ENCODE measurements at places on chromosomes 6 and 20.

- peak; percentile 57 for DNase-seq
These were observed 4.7 kb upstream of the MRGBP start for GRCh38 chr20:62791301-62792181.

DNA sequence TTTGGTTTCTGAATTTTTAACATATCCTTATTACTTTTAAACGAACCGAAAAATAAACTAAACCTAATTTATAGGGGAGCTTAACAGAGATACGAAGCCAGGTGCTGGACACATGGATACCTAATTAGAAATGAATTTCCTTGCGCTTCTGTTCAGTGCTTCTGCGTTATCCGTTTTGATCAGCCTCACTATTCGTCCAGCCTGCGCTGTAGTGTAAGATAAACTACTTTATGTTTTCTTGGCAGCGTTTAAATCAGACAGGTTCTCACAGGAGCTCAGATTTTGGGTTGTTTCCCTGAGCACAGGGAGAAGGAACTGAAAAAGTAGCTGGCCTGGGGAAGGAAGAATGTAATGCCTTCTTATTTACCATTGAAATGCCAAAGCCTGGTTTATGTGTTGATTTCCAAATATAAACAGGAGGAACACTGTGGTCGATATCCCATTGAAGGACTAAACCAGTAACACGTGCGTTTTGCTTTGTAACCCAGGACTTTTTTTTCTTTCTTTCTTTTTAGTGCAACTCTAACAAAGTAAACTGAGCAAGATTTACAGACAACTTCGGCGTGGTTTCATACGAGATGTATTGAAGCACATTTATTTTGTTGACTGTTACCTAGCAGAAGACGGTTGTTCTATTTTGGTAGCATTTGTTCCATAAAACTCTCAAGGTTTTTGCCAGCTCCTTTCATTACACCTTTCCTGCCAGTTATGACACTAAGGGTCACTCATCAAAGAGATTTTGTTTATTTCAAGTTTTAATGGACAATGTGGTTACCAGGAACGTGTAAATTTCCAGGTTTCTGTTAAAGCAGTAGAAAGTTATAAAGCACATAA, 214.8 kb upstream of the HEY2 start:
- no peak for DNase-seq

GRCh38 chr6:3159805-3160781, 2.7 kb upstream of the TUBB2A start:
- peak; percentile 60 for DNase-seq

DNA sequence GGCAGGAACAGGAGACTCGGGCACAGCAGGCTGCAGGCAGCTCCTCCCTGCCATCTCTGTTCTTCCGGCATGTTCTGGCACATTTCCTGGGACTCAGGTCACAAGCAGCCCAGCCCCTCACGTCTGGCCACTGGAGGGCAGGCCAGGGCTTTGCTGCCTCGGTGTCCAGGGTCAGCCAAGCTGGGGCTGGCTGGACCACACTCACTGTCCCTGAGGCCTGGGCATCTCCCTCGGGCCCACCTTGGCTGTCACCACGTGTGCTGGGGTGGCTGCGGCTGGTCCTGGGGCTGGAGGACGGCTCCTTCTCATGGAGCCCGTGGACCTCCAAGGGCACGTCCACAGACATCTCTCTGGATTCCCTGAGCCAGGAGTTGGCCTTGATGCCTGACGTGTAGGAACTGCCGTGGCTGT, 18.5 kb downstream of the FRMD1 start:
- DNase-seq, result no peak

- DNase-seq, result no peak
These were observed 236.8 kb upstream of the FKBP1C start for GRCh38 chr6:62974452-62974851.

GRCh38 chr6:130494729-130495128, 128.9 kb downstream of the TMEM200A start:
- no peak for DNase-seq

DNA sequence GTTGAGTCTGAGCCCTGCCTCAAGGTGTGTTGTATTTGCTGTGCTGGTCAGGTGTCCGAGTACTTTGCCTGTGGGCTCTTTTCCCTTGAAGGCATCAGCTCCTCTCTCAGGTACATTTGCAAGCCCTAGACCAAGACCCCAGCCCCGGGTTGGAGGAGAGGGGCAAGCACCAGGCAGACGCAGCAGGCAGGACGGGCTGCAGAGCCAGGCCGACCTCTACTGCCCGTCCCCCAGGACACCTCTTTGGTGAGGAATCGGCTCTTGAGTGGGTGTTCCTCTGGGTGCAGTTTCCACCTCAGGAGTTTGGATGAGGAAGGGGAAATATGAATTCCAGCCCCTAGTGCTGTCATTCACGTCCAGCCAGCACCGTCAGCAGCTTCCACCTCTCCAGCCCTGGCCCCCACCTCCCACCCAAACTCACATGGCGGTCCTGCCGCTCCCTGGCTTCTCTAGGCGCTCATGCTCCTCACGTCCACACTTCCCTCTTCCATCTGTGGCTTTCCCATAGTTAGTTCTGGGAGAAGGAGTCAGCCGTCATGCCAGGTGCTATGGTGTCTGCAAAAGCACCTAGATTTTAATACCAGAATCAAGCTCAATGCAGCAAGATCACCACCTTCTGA, 183.9 kb downstream of the DLL1 start:
- DNase-seq, result no peak

- DNase-seq, result no peak
These were observed 412 bp upstream of the TUBB1 start for GRCh38 chr20:59018817-59019216.

DNA sequence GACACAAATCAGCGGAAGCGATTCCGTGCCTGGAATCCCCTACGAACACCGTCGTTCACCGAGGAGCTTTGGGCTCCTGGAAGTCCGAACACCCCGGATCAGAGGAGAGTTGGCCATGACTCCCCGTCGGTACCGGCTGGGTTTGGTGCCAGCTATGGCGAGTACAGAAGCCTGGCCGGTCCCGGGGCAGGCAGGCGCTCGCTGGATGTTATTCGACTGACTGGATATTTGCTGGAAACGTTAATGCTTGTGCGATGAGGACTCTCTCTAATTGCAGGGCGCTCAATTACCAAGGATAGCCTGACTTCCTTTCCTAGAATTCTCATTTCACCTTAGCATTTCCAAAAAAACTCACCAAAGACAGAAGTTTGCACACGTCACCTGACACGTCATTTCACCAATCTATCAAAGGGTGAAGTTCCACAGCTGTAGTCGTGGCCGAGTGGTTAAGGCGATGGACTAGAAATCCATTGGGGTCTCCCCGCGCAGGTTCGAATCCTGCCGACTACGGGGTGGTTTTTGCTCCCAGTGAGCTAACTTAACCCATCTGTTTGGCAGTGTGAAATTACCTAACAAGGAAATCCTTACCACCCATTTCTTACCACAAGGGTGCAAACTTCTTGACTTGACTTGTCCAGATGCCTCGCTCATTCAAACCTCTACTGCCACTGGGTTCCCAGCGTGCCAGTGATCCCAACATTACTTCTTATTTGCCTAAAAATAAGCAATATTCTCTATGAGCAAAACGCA, 22.7 kb upstream of the ZNF184 start:
- DNase-seq, result peak; percentile 57

- DNase-seq, result no peak
These were observed 254.5 kb downstream of the TMEM242 start for GRCh38 chr6:157068691-157069324.

GRCh38 chr20:53080969-53081871, 109.1 kb downstream of the TSHZ2 start:
- DNase-seq, result peak; percentile 13

DNA sequence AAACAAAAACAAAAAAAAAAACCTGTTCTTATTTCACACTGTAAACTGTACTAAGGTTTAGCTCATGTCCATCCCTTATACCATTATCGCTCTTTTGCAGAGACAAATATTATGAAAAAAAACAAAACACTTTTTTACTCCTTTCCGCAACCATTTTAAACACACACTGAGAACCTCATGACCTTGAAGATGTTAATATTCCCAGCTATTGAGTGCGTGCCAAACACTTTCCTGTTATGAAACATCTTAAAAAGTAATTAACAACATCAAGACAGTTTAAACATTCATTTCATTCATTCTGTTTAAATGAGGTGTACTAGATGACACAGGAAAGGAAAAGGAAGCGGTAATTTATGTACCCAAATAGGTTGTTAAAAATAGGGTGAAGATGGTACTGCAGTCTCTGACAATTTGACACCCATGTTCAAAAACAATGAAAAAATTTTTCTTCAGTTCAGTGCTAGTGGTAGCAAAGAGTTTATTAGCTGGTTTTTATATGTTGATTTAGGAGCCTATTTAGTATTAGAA, 3.9 kb upstream of the ARHGAP18 start:
- no peak for DNase-seq

DNA sequence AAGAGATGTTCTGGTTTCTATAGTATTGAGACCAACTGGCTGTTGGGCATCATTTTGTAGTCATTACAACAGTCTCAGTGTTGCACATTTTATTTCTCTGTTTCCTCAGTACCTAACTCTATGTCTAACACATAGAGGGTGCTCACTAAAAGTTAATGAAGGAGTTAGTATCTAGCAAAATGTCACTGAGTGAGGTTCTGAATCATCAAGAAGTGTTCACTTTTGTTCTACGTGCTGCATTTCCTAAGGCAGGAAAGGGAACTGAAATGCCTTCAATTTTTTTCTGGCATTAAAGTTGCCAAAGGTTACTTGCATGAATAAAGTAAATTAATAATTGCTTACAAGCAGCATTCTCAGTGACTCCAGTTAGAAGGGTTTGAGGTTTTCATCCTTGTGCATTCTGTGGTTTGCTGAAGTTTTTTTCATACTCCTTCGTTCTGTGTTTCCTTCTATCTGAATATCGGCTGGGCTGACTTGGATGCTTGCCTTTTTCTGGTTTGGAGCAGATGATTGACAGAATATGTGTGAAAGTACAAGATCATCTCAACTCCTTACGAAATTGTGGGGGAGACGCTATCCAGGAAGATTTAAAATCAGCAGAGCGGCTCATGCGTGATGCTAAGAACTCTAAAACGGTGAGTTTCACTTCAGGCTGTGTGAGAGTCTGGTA, 114.5 kb upstream of the SCGN start:
- DNase-seq, result no peak

GRCh38 chr20:1533059-1533458, 24.4 kb downstream of the SIRPD start:
- DNase-seq, result no peak

GRCh38 chr6:130396722-130397121, 30.9 kb downstream of the TMEM200A start:
- no peak for DNase-seq

DNA sequence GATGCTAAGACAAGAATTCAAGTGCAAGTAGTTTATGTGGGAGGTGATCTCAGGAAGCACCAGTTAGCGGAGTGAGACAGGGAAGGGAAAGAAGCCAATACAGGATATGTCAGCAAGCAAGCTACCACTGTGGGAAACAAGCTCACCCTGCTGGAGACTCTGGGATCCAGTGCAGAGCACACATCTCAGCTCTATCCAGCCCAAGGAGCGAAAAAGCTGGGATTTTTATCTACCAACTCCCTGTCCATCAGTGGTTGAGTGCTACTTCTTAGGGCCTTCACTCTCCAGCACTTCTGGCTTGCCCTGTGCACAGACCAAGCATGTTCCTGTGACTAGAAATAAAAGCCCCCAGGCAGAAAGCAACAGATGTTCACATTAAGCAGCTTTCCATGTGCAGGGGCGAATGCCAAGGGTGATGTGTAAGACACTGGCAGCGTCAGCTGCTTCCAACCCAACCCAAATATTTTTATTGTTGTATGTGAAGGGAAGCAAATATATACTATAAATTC, 10.8 kb upstream of the RNF24 start:
- DNase-seq, result no peak

GRCh38 chr20:35934050-35934449, 20.3 kb downstream of the SCAND1 start:
- DNase-seq, result no peak

DNA sequence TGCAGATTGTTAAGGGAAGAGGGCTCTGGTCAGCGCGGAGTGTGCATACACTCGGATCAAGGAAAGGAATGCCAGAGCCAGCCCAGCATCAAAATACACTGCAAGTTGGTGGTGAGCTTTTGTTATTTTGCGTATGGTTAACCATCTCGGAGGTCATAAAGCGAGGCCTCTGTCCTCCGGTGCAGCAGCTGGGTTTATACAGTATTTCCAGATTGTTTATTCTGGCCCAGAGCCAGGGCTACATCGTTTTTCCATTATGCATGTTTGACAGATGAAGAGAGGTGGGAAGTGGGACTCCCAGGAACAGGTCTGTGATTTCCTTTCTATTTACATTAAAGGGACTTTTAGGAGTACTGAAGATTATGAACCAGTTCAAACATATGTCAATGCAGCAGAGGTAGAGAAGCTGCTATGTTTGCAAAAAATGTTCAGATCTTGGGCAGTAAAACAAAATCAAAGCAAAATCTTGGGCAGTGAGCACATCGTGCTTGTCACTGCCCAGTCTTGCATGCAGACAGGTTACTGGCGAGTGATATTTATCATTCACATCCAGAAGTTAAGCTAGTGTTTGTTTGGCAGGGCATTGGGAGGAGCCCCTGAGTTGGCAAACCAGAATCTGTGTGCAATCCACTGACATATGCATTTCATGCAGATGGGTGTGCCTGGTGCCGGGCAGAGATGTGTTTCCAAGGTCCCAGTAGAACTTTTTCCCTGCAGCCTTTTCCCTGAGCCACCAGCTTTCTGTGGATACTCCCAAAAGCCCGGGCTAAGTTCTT, 256.3 kb upstream of the TAB2 start:
- no peak for DNase-seq

DNA sequence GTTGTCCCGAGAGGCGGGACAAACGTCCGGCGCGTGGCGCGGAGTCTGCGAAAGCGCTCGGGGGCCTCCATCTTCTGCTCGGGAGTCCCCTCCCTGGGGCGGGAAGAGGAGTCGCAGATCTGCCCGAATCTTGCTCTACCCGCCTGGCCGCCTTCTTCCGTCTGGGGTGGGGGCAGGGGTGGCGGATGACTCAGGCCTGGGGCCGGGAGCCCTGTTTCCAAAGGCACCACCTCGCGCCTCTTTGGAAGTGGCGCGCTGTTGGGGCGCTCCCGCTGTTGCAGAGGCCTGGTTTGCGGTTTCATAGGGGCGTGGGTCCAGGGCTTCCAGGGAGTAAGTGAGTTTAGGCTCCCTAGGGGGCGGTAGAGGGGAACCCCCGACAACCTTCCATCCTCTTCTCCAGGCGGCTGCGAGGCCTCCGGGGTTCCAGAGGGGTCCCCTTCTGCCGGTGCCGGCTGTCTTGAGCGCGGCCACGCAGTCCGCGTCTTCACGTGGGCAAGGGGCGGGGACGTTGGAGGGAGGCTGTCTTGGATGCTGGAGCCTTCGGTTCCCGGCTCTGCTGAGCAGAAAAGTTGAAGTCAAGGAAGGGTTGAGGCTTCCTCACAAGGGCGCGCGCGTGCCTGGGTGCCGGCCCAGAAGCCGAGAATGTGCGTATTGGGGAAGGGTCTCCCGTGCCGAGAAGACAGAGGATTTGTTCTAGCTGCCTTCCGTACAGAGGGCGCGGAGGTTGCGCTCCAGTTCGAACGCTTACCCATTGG, 2.6 kb upstream of the TFAP2C start:
- no peak for DNase-seq

DNA sequence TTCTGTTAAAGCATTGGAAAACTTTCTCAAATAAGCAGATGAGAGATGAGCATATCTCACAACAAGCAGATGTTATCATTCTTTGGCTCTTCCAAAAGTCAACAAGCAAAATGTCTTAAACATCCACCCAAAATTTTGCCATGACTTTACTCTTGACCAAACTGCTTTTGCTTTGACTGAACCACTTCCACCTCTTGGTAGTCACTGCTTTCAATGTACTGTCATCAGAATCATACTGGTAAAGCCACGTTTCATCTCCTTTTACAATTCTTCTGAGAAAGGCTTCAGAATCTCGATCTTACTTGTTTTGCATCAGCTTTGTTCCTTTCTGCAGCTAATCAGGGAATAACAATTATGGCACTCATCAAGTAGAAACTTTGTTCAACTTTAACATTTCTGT, 498.5 kb upstream of the GJE1 start:
- no peak for DNase-seq

- DNase-seq, result no peak
These were observed 7.5 kb downstream of the F13A1 start for GRCh38 chr6:6312901-6313441.

All from stimulated activated naive CD4-positive, alpha-beta T cell treated with Interleukin-2 at 50 U/mL for 16 hours (primary cell).